Central memory CD8-positive, alpha-beta T cell (primary cell): ENCODE measurements at places on chromosomes 5 and 9.
A peak's percentile ranks its signal among the peaks of the same experiment; 100 is the strongest.

- H3K4me1 ChIP-seq = no peaks in the 10 kb centered on the region
- no peak overlapping the region for H3K27ac ChIP-seq
- H3K27me3 ChIP-seq = no peaks in the 10 kb centered on the region
- H3K36me3 ChIP-seq = no peaks in the 10 kb centered on the region
Measured at GRCh38 chr5:90168399-90168798, 241.2 kb downstream of the CETN3 start.

DNA sequence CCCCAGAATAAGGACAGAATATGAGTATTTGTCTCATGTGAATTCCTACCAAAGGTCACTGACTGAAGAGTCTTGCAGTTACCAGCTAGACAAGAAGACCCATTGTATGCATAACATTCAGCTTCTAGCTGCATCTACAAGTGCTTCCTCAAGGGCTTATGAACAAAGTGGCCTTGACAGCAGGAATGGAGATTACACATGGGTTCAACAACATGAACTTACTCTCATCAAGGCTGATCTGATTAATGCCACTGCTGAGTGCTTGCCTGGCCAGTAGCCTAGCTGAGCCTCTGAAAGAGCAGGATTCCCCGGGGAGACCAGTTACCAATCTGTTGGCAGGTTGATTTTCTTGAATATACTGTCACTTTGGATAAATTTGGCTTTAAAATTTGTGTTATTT lies 76.7 kb upstream of the CHD1 start:
- H3K36me3 ChIP-seq = peaks cover 2% of the 10 kb centered on the region
- H3K4me3 ChIP-seq = no peak overlapping the region
- no peaks in the 10 kb centered on the region for H3K27me3 ChIP-seq
- no peak for DNase-seq
- peak overlapping the region; percentile 53 for H3K27ac ChIP-seq

GRCh38 chr5:172178301-172178987 lies 9.6 kb downstream of the STK10 start:
- H3K27ac ChIP-seq = peak overlapping the region; percentile 98
- H3K27me3 ChIP-seq = no peaks in the 10 kb centered on the region
- H3K36me3 ChIP-seq = peaks cover 61% of the 10 kb centered on the region
- no peak for DNase-seq
- peaks cover 82% of the 10 kb centered on the region for H3K4me1 ChIP-seq

DNA sequence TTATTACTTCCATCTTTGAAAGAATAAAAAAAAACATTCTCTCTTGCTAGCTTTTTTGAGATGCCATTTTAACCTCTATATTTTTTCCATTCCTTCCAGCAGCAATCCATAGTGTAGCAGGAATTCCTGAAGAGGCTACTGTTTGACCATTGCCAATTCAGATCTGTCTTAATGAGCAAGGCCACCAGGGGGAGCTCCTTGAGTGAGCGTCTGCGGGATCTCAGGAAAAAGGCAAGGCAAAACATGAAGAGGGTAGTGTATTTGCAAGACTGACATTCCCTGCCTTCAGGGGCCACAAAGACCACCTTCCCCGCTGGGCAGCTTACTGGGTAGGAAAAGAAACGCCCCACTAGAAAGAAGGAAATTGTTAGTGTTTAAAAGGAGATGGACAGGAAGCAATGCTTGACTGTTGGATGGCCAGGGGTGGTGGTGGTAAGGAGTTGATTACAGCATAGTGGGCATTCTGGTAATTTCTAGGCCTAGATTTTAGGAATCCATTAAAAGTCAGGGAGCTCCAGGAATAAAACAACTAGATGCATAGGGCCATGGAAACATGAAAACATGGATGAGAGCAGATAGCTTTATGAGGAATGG lies 206.6 kb upstream of the HAPLN1 start:
- no peak for DNase-seq
- no peaks in the 10 kb centered on the region for H3K36me3 ChIP-seq
- H3K27ac ChIP-seq = no peak overlapping the region
- H3K4me1 ChIP-seq = no peaks in the 10 kb centered on the region
- no peak overlapping the region for H3K4me3 ChIP-seq

DNA sequence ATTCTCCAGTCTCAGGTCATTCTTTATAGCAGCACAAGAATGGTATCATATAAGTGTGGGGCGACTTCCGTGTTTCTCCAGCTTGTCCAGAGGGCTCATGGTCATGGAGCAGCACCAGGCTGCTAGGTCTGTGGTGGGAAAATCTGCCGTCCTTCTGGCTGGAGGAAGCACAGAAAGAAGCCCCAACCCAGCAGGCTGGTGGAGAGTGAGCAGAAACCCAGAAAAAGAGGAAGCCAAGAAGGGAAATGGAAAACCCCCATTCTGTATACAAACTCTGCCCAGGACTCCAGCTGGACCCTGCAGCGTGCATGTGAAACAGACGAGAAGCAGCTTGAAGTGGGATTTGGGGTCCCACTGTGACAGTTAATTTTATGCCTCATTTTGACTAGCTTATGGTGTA lies 34.3 kb upstream of the OLFM1 start:
- no peak overlapping the region for H3K27ac ChIP-seq
- no peak for DNase-seq
- peaks cover 100% of the 10 kb centered on the region for H3K27me3 ChIP-seq

DNA sequence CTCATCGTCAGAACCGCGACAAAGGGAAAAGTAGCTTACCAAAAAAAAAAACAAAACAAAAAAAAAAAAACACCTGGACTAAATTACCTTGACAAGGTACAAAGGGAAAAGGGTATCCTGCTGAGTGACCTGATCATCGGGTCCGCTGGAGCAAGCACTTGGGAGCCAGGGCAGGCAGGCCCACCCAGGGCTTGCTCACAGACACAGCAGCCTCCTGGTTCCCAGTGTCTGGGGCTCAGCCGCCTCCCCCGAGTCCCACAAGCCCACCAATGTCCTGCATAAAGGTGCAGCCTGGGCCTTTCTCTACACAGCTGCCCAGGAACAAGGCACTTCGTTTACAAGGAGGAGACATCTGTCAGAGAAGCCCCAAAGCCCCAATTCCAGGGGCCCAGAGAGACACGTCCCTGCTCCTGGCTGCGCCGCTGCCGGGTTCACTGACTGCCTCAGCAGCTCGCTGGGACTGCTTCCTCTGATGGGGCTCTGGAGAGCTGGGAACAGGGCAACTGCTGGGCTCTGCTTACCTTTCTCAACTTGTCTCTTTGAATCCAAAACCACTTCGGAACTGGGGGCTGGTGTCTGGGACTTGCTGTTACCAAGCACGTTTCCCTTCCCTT lies 63.4 kb downstream of the GOLM1 start:
- H3K4me1 ChIP-seq = no peaks in the 10 kb centered on the region
- no peak overlapping the region for H3K4me3 ChIP-seq
- peaks cover 2% of the 10 kb centered on the region for H3K36me3 ChIP-seq
- no peaks in the 10 kb centered on the region for H3K27me3 ChIP-seq
- no peak for DNase-seq

DNA sequence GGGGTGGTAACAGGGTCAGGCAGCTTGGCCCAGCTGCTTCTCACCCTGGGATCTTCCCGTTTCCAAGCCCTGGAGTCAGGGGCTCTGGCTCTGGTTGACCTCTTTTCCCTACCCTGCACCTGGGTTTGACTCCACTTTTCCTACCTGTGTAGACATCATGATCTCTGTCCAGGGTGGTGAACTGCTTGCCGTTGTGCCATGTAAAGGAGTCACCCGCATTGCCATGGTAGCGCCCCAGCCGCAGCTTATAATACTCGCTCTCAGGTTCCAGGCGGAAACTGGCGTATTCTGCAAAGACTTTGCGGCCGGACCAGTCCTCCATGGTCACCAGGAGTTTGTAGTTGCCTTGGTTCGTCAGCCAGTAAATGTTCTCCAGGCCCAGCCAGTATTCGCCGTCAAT lies 30.9 kb downstream of the ANGPTL2 start:
- H3K4me1 ChIP-seq = peaks cover 17% of the 10 kb centered on the region
- no peak overlapping the region for H3K27ac ChIP-seq
- no peaks in the 10 kb centered on the region for H3K27me3 ChIP-seq
- DNase-seq = no peak
- H3K36me3 ChIP-seq = no peaks in the 10 kb centered on the region

DNA sequence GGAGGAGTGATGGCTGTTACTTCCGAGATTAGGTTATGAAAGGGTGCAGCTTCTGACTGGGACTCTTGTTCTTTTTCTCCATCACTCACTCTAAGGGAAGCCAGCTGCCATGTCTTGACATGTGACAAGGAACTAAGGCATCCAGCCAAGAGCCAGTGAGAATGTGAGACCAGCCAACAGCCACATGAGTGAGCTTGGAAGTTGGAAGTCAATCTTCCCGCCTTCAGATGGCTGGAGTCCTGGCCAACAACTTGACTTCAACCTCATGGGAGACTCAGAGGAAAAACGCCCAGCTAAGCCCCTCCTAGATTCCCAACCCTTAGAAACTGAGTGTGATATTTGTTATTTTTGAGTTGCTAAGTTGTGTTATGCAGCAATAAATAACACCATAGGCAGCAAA lies 201.1 kb downstream of the SNX18 start:
- DNase-seq = no peak
- no peaks in the 10 kb centered on the region for H3K27me3 ChIP-seq
- peaks cover 14% of the 10 kb centered on the region for H3K4me1 ChIP-seq
- H3K36me3 ChIP-seq = no peaks in the 10 kb centered on the region

GRCh38 chr9:27755846-27756245 lies 182.6 kb upstream of the C9orf72 start:
- no peak overlapping the region for H3K27ac ChIP-seq
- no peaks in the 10 kb centered on the region for H3K36me3 ChIP-seq
- no peaks in the 10 kb centered on the region for H3K4me1 ChIP-seq
- DNase-seq = no peak

GRCh38 chr5:149603210-149603609 lies 21.9 kb downstream of the ARHGEF37 start:
- no peaks in the 10 kb centered on the region for H3K36me3 ChIP-seq
- peaks cover 20% of the 10 kb centered on the region for H3K4me1 ChIP-seq
- no peak for DNase-seq
- H3K4me3 ChIP-seq = no peak overlapping the region
- H3K27ac ChIP-seq = no peak overlapping the region
- no peaks in the 10 kb centered on the region for H3K27me3 ChIP-seq

DNA sequence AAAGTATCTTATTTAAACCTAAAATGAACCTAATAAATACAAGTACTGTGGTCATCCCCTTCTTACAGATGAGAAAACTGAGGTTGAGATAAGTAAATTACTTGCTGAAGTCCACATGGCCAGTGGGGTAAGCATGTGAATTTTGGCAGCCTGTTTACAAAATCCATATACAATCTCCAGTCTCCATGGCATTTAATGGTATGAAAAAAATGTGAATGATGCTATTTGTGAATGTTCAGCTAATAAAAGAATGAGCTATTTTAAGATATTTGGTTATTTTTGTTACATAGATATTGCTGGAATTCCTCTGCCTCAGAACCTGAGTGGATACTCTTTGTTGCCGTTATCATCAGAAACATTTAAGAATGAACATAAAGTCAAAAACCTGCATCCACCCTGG lies 19.3 kb upstream of the GPR150 start:
- no peaks in the 10 kb centered on the region for H3K4me1 ChIP-seq
- no peak overlapping the region for H3K27ac ChIP-seq
- H3K4me3 ChIP-seq = no peak overlapping the region
- no peak for DNase-seq
